ENCODE measurements at places on chromosomes 3 and 15. TPM values are rescaled to one million over a fixed set of nuclear protein-coding genes. Genes with fewer than 3 reads are reported as not detected.
A peak's percentile ranks its signal among the peaks of the same experiment; 100 is the strongest.

Gene IQCF5
- not detected for total RNA-seq

Gene CDC25A
- total RNA-seq, result 14.7 TPM

Gene SLC27A2
- 9.6 TPM for total RNA-seq

Gene CADM2
- 0.47 TPM for total RNA-seq

Gene KNG1
- not detected for total RNA-seq

Gene IGSF10
- total RNA-seq, result not detected

Gene FRMD4B
- 8.3 TPM for total RNA-seq

Gene CLDN18
- not detected for total RNA-seq

Gene ROPN1
- total RNA-seq, result not detected

Gene MEIS2
- total RNA-seq, result not detected

GRCh38 chr3:125351814-125352456, 23.2 kb downstream of the ZNF148 start:
- no peaks in the 10 kb centered on the region for H3K27me3 ChIP-seq
- no peak for DNase-seq
- peaks cover 37% of the 10 kb centered on the region for H3K36me3 ChIP-seq
- peaks cover 50% of the 10 kb centered on the region for H3K4me1 ChIP-seq
- no peak overlapping the region for H3K4me3 ChIP-seq
- H3K27ac ChIP-seq, result no peak overlapping the region

DNA sequence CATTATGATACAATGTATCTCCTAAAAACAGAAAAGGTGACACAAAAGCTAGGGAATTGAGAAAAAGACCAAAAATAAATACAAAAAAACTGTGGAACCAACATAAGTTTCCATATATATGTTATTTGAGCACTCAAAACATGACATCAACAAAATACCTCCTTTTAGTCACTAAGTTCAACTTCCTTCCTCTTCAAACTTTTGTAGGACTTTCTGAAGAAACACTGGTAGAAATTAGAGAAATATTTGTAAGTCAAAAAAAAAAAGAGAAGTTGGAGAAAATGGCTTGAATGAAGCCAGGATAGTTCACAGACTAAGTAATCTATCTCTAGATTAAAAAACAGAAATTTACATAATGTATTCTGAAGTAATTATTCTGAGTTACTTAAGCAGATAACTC, 208.4 kb upstream of the ALCAM start:
- H3K4me3 ChIP-seq, result no peak overlapping the region
- no peak overlapping the region for H3K27ac ChIP-seq
- H3K36me3 ChIP-seq, result no peaks in the 10 kb centered on the region
- DNase-seq, result no peak
- no peaks in the 10 kb centered on the region for H3K4me1 ChIP-seq

- no peak for DNase-seq
- H3K36me3 ChIP-seq, result peaks cover 3% of the 10 kb centered on the region
- H3K4me1 ChIP-seq, result peaks cover 8% of the 10 kb centered on the region
- H3K27ac ChIP-seq, result no peak overlapping the region
- H3K27me3 ChIP-seq, result no peaks in the 10 kb centered on the region
- H3K4me3 ChIP-seq, result no peak overlapping the region
Measured at GRCh38 chr15:67411486-67411885, 109.4 kb upstream of the C15orf61 start.

- DNase-seq, result no peak
- H3K4me1 ChIP-seq, result peaks cover 23% of the 10 kb centered on the region
- peak overlapping the region; percentile 94 for H3K4me3 ChIP-seq
- H3K36me3 ChIP-seq, result no peaks in the 10 kb centered on the region
- no peaks in the 10 kb centered on the region for H3K27me3 ChIP-seq
Measured at GRCh38 chr3:127588806-127589577, 1.5 kb downstream of the TPRA1 start.

DNA sequence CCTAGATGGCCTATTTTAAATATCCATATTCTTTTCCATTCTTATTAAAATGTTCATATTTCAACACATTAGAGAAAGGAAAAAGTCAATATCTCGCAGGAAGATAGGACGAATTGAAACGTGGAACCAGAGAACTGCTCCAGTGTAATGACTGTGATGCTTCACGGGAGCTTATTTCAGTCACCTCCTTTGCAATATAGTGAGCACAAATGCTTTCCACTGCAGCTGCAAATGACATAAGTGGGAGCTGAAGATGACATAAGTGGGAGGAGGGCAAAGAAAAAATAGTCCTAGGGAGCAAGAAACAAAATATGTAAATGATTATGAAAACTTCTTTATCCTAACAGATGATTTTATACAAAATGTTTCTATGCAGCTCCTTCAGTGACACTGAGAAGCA, 324.1 kb downstream of the ZNF385D start:
- no peaks in the 10 kb centered on the region for H3K4me1 ChIP-seq
- no peak overlapping the region for H3K27ac ChIP-seq
- no peak overlapping the region for H3K4me3 ChIP-seq
- H3K27me3 ChIP-seq, result no peaks in the 10 kb centered on the region

DNA sequence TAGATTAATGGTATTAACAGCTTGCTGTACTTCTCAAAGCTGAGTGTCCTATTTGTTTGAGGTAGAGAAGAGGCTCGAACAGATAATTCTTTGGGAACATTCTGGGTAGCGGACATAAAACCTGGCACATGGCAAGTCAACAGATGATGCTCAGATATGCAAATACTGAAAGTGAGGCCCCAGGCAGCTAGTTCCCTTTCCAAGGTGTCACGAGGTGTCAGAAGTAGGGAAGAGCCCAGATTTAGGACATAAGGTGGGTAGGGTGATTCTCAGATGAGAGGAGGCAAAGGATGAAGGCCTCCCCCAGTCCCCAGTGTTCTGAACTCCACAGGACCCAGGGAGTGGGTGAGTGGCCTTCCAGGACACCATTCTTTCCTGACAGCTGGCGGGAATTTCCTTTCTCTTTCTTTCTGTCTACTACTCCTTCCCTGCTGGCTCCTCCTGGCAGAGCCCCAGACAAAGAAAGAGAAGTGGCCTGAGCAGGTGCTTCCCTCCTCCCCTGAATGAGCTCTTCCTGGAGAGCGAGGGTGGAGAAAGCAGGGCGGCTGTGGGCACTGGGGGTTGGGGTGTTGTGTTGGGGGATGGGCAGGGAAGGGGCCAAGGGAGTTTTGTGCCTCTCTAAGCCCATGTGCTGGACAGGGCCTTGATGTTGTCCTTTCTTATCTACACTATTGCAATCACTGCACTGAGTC, 87.5 kb downstream of the CORO2B start:
- H3K27me3 ChIP-seq, result peaks cover 15% of the 10 kb centered on the region
- H3K36me3 ChIP-seq, result no peaks in the 10 kb centered on the region
- no peaks in the 10 kb centered on the region for H3K4me1 ChIP-seq
- H3K27ac ChIP-seq, result no peak overlapping the region

GRCh38 chr3:112042842-112043280, 8.3 kb downstream of the TMPRSS7 start:
- no peaks in the 10 kb centered on the region for H3K36me3 ChIP-seq
- no peak for DNase-seq
- H3K4me3 ChIP-seq, result no peak overlapping the region
- no peak overlapping the region for H3K27ac ChIP-seq

DNA sequence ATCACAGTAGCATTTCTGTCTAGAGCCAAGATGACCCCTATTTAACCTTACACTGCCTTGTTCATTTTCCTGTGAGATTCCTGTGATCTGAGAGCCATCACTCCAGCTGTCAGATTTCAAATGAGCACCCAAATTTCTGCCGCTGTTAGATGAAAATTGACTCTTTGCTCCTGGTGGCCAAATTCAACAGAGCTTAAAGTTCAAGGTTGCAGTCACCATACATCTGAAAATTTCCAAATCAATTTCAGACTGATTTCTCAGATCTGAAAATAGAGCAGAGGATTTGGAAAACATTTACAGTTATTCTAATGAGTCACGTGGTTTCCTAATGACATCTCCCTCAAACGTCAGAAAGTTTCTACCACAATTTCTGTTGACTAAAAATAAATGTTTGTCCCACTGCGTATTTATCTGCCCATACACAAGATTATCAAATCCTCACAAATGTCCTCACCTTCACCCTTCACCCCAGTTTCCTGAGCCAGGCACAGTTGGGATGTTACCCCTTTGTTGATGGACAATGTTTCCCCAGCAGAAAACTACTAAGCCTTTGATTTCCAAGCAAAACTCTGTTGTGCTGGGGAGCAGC, 16.4 kb downstream of the HDC start:
- H3K27me3 ChIP-seq, result no peaks in the 10 kb centered on the region
- peaks cover 10% of the 10 kb centered on the region for H3K36me3 ChIP-seq
- H3K27ac ChIP-seq, result peak overlapping the region; percentile 97
- peaks cover 45% of the 10 kb centered on the region for H3K4me1 ChIP-seq

DNA sequence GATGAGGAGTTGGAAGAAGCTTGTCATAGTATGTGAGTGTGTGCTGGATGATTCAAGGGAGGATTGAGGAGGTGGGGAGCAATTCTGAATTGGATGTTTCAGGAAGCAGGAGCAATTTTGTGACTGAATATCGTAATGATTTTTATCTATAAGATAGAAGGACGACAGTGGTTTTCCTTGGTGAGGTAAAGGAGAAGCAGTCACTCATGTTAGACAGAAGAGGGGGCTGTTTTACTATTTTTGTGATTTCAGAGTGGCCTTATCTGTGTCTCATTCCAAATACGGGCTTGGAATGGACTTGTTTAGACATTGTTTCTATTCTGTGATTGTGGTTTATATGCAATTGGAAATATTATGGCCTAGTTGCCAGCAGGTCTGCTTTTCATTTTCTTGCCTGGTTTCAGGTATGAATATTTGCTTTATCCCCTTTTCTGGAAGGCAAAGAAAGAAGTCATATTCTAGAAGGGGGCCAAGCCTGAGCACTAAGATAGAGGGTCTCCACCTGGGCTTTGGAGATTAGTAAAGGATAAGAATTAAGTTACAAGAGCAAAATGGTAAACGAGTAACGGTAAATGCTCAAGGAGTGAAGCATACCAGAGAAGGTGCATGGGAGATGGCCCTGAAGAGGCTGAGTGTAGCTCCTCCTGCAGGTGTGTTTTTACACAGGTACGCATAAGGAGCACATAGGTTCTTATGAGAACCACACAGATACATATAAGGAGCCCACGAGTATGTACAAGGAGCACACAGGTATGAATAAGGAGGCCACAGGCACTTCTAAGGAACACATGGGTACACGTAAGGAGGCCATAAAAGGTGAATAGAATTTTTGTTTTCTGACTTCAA, 124.6 kb upstream of the KCNAB1 start:
- no peak overlapping the region for H3K4me3 ChIP-seq
- no peak for DNase-seq
- H3K27me3 ChIP-seq, result peaks cover 5% of the 10 kb centered on the region
- H3K36me3 ChIP-seq, result no peaks in the 10 kb centered on the region
- H3K4me1 ChIP-seq, result no peaks in the 10 kb centered on the region

GRCh38 chr3:33543601-33544000, 103.4 kb upstream of the UBP1 start:
- no peak for DNase-seq
- H3K36me3 ChIP-seq, result peaks cover 15% of the 10 kb centered on the region
- no peaks in the 10 kb centered on the region for H3K27me3 ChIP-seq
- no peaks in the 10 kb centered on the region for H3K4me1 ChIP-seq
- no peak overlapping the region for H3K27ac ChIP-seq

DNA sequence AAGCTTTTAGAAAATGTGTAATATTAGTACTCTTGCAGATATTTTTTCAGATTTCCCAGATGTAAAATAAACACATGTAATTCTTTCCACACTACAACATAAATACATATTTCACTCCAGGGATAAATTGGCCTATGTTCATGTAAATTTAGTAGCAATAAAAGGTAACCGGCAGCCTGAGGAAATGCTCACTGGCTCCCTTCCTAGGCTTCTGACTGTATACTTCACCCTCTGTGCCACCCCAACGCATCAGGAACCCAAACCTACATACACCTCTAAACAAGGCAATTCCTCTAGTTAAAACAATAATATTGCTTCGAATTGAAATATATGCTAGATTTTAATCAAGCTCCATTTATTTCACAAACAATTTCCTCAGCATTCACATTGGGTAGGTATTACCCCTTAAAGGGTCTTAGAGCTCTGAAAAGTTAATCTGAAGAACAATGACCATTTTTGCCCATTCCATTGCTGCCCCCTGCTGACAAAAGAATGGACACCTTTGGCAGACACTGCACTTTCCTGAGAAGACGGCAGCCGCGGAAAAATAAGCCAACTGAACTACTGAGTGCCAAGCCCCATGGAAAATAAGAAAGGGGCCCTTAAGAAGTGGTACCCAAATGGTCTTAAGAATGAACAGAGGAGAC, 212.5 kb downstream of the OSBPL10 start:
- H3K4me1 ChIP-seq, result peaks cover 7% of the 10 kb centered on the region
- no peaks in the 10 kb centered on the region for H3K36me3 ChIP-seq
- H3K27ac ChIP-seq, result no peak overlapping the region
- DNase-seq, result peak; percentile 37
- H3K27me3 ChIP-seq, result no peaks in the 10 kb centered on the region

DNA sequence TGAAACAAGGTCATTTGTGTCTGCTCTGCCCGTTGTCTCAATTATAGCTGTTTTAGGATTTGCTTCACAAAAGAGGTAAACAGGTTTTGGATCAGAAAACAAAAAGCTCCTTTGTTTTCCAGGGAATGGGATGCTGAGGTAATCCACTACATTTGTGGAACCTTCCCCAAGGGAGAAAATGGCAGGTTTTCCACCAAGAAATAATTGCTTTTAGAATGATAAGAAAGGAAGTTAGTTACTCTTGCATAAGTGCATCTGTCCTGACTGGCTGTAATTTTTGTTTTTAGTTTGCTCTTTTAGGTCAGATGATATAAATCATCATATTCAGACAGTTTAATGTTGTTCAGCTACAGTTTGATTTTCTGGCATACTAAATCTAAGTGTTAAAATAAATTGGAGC, 198.5 kb upstream of the COL8A1 start:
- DNase-seq, result no peak
- no peak overlapping the region for H3K4me3 ChIP-seq
- no peaks in the 10 kb centered on the region for H3K36me3 ChIP-seq
- no peaks in the 10 kb centered on the region for H3K4me1 ChIP-seq
- no peak overlapping the region for H3K27ac ChIP-seq

DNA sequence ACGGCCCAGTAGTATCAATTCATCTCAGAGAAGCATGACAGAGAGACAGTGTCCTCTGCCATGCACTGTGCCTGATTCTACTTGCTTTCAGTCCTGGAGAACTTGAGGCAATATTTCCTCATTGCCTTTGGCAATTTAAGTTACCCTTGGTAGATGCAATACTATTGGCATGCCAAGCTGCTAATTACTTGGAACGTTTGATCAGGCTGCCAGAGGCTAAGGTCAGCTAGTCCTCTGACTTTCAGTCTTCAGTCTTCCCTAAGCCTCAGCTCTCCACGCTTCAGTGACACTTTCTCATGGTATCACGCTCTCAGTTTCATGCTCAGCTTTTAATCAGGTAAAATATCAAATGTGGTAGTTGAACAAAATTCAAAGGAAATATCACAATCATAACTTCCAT, 13.1 kb upstream of the OSBPL11 start:
- DNase-seq, result no peak
- no peak overlapping the region for H3K27ac ChIP-seq
- H3K4me3 ChIP-seq, result no peak overlapping the region
- no peaks in the 10 kb centered on the region for H3K4me1 ChIP-seq
